ENCODE measurements at places on chromosomes 4 and X.

- DNase-seq: no peak
Observed at GRCh38 chr4:188459381-188459780, 320.1 kb downstream of the TRIML1 start.

- DNase-seq: peak; percentile 42
Observed at GRCh38 chrX:46758956-46759644, at the start of gene SLC9A7. Gene SLC9A7, minus strand, starts transcription at chrX:46759118. Its CDS starts 89 bp downstream, at chrX:46759029.

DNA sequence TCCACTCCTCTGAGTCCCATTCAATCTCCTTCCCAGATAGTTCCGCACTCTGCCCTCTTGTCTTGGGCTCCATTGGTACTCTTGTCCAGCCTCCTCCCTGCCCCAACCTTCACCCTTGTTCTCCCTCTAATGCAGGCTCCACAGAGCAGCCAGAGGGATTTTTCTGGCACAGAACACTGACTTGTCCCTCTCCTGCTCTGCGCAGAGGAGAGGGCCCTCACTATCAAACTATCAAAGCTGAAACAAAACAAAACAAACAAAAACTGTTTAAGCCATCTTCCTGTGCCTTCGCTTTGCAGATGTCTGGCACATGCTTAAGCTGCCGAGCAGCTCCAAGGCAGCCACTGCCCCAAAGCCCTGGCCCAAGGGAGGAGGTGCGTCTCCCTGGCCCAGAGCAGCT, 2.9 kb downstream of the CNGA2 start:
- no peak for DNase-seq

DNA sequence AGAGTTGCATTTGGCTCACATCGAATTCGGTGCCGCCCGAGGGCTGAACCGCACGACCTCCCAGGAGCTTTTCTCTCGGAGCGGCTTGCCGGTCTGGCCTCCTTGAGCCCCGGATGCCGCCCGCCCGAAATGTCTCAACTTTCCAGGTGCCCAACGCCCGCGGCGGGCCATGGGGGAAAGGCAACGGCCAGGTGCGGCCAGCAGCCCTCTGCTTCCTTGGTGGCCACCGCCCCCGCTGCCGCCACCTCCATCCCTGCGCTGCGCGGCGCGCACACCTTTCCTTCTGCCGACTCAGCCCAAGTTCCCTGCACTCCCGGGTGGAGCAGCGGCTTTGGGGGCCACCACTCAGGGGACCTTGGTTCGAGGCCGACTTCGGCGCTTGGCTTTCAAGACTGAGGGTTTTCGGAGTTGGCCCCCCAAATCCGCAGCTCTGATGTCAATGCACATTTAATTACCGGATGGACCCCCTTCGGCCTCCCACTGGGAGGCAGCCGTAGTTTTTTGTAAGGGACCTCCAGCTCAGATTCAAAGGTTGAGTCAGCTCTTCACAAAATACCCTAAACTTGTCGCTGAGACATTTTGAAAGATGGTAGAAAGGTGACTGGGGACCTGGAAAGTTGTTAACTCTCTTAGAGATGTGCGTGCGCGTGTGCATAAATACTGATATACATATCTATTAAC, 1.1 kb downstream of the AFF2 start:
- DNase-seq: no peak

GRCh38 chr4:26162101-26162500, 158.7 kb upstream of the RBPJ start:
- DNase-seq: no peak

DNA sequence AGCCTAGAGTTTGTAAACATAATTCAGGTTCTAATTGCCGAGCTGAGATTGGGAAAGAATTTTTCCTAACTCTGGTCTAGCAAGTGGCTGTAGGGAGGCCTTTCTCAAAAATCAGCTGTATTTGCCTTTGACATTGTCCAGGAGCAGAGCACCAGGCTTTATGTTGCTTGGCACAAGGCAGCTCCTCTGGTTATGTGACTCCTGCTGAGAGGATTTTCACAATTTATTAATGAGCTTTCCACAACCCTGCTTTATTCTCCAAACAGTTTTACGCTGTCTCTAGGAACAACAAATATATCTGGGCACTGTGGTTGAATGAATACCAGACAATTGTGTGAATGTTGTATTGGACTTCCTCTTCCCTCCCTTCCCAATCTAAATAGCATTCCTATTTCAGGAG, 14.9 kb downstream of the LSM6 start:
- DNase-seq: no peak

DNA sequence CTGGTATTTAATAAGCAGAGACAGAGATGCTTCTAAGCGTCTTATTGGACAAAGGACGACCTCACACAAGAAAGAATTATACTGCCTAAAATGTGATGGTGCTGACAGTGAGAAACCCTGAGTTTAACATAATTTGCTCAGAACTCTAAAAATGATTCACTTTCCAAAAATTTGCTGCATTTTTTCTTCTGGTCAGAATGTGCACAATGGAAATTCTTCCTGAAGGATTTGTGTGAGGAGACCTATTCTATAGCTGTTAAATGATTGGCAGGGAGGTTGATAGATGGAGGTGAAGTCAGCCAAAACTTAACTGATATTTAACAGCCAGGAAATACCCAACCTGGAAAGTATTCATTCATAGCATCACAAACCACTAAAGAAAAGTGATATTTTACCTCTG, 1.7 kb downstream of the MAGEC3 start:
- DNase-seq: no peak

GRCh38 chr4:171561419-171561818, 251.8 kb upstream of the GALNTL6 start:
- no peak for DNase-seq

DNA sequence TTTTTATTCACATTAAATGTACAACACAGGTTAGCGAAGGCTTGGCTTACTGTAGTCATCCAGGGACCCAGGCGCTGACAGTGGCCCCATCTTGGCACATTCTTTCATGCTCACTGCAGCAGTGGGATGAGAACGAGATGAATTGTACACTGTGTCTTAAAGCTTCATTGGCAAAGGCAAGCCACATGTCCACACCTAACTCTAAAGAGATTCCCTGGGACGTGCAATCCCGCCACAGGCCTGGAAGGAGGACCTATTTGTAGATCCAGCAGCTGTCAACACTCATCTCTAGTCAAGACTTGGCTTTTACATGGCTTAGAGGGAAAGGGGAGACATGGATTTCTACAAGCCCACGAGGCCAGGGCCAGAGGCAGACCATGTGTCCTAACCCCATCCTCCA, 16.1 kb upstream of the CXCR3 start:
- no peak for DNase-seq

GRCh38 chr4:79334341-79334740, 8.5 kb upstream of the NAA11 start:
- DNase-seq: no peak

- DNase-seq: no peak
Observed at GRCh38 chrX:78658845-78659744, at the start of gene RTL3. Gene RTL3, minus strand, starts transcription at chrX:78659328. Its CDS starts 908 bp downstream, at chrX:78658420.

GRCh38 chr4:168707205-168707604, 210.4 kb downstream of the PALLD start:
- no peak for DNase-seq

DNA sequence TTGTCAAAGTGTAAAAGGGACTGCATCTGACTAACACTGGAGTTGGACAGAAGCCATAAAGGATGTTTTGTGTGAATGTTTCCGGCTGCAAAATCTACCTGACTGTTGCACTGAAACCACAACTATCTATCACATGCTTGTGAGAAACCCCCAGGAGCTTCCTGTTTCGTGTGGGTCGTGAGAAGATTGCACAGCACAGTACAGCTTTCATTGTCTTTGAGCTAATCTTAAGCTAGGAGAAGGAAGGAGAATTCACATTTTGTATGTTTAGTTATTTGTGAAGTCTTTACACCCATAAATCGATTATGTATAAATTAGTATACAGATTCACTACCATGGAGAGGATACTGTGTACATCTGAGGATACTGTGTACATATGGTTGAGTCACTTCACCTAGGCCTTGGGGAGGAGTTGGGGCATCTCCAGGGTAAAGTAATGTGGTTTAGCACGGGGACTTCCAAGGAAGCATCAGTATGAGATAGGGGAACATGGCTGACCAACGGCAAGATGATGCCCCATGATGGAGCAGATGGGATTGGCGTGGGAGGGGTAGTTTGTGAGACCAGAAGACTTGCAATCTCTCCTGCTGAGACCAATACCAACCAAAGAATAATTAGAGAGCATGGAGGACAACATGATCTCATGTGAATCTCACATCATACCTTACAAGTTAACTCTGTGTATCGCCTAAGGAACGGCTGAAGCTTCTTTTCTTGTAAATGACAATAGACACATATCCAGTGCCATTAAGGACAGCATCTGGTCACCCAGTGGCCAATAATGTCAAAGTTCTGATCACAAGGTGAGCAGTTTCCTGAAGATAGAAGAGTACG, 43.1 kb upstream of the FAM9C start:
- DNase-seq: no peak

DNA sequence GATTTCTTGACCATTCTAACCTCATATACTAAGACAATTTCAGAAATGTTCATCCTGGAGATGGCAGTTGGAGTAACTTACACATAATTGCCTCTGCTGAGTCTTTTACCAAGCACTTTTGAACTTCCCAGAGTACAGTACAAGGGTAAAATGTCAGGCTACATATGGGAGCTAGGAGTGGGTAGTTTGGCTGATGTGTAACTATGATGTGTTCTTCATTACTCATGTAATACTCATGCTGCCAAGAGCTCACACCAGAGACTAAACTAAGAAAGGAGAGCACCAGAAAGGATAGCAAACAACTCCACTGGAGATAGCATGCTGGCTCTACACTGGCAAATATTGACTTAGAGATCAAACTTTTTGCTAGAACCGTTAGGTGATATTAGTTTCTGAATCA, 194.0 kb downstream of the PDGFRA start:
- DNase-seq: no peak

GRCh38 chr4:89800527-89801103, 36.3 kb downstream of the SNCA start:
- DNase-seq: no peak

DNA sequence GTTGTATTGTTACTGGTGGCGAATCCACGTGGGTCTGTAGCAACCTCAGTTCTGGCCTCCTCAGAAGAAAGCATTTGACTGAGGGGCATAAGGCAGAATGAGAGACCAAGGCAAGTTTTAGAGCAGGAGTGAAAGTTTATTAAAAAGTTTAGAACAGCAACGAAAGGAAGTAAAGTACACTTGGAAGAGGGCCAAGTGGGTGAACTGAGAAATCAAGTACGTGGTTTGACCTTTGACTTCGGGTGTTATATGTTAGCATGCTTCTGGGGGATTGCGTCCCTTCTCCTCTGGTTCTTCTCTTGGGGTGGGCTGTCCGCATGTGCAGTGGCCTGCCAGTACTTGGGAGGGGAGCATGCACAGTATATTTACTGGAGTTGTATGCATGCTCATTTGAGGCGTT, 232.7 kb upstream of the GATB start:
- DNase-seq: no peak

GRCh38 chr4:85779165-85779564, 304.2 kb downstream of the ARHGAP24 start:
- no peak for DNase-seq

GRCh38 chr4:60759518-60760245, 440.4 kb upstream of the ADGRL3 start:
- no peak for DNase-seq

GRCh38 chrX:24259544-24260240, 54.2 kb downstream of the SUPT20HL2 start:
- DNase-seq: no peak

DNA sequence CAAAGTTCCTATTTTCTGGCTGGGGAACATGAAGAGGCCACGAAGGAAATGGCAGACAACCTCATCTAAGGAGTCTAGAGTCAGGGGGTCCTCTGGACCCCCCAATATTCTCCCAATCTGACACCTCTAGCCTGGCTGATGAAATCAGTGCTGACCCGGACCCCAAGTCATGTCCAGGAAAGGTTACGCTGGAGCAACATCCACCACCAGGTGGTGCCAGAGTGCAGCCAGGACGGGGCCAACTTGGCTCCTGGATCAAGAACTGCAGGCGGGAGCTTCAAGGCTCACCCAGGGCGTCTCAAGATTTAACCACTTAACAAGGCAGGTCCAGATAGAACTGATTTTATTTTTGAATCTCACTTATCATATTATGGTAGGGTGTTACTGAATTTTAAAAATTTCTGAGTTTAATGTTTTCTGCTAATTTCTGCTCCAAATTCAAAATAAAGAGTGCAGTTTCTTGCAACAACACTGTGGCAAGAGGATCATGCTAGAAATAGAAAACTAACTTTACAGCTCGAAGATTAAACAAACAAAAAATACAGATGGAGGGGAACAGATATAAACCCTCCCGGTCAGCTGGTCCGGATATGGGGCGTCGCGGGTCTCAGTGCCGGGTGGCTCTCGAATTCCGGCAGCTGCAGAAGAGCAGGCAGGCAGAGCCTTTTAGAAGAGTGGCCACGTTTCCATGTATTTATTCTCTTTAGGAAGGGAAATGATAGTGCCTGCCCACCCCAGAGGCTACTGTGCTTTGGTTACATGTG, 135.5 kb downstream of the AFAP1 start:
- peak; percentile 73 for DNase-seq

DNA sequence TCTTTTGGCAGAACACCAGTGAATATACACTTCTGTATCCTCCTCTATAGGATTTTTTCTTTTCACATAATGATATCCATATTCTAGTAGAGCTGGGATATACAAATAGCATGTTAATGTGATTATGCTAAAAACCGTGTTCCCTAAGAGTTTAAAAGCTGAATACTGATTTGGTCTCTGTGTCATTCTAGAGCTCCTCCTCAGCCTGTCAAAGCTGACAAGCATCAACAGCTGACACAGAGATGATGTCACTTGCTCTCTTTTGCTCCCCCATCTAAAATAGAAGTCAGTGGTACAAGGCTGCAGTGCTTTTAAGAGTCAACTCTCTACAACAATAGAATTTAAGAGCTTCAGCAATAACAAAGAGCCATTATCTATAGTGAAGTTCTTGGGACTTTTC, 17.1 kb upstream of the HERC3 start:
- DNase-seq: no peak

- DNase-seq: no peak
Observed at GRCh38 chr4:22508376-22508775, 7.5 kb downstream of the ADGRA3 start.
